ENCODE measurements at places on chromosomes 7 and 10. TPM values are rescaled to one million over a fixed set of nuclear protein-coding genes. Genes with fewer than 3 reads are reported as not detected.
A peak's percentile ranks its signal among the peaks of the same experiment; 100 is the strongest.

Gene SPDYE2B
- total RNA-seq, result not detected

Gene SPDYE8
- total RNA-seq, result not detected

Gene SFTPA2
- total RNA-seq, result not detected

Gene CCSER2
- total RNA-seq, result 77.8 TPM

Gene IFIT1B
- not detected for total RNA-seq

Gene RET
- 0.34 TPM for total RNA-seq

Gene DNAJB9
- total RNA-seq, result 9.4 TPM

Gene TBX20
- not detected for total RNA-seq

Gene UCMA
- not detected for total RNA-seq

Gene CALML3
- total RNA-seq, result not detected

Gene GRM8
- not detected for total RNA-seq

GRCh38 chr10:58384544-58384998, 639 bp upstream of the TFAM start:
- no peak for DNase-seq

- DNase-seq, result no peak
Measured at GRCh38 chr10:64288404-64288803, 767.2 kb downstream of the REEP3 start.

DNA sequence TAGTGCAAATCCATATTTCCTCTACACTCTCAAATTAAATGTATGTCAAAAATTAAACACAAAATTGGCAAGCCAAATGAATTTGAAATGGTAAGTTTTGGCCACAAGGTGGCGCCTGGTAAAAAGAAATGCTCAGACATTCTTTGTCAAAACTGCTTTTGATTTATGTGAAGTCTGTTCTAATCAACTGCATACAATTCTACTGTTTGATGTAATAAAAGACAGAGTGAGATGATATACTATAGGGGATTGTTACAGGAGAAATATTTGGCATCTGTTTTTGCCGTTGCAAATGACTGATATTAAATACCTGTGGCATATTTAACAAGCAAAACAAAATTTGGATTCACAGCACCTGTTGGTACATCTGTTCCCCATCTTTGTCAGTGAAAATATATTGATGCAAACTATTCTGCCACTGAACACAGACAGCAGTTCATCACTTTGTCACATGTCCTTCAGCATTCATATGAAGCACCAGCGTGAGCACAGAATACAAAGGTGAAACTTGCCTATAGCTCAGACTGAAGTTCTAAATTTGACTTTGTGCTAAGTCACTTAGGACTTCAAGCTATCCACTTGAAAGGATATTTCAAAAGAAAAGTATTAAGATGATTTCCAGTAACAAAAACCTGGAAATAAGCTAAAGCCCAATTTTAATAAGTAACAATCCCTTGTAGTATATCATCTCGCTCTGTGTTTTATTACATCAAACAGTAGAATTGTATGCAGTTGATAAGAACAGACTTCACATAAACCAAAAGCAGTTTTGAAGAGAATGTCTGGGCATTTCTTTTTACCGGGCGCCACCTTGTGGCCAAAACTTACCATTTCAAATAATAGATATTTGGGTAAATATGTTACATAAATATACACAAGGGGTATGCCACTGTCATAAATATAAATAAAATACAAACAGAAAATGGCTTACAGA, 10.2 kb upstream of the CH25H start:
- peak; percentile 81 for DNase-seq

DNA sequence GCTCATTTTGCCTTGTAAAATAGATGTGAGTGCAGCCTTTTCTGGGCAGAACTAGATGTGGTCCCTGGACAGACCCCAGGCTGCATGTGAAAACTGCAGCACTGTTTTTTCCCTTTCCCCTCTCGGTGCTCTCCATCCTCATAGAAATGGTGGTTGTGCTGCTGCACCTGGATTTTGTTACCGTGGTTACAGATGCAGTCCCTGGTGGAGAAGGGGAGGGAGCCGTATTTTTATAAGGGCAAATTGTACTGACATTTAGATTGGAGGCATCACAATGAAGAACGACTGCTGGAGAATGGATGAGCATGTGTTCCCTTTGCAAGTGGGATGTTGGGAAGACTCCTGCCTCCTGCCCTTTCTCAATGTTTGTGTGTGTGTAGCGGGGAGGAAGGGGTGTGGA, 469.9 kb downstream of the CCSER2 start:
- DNase-seq, result no peak

DNA sequence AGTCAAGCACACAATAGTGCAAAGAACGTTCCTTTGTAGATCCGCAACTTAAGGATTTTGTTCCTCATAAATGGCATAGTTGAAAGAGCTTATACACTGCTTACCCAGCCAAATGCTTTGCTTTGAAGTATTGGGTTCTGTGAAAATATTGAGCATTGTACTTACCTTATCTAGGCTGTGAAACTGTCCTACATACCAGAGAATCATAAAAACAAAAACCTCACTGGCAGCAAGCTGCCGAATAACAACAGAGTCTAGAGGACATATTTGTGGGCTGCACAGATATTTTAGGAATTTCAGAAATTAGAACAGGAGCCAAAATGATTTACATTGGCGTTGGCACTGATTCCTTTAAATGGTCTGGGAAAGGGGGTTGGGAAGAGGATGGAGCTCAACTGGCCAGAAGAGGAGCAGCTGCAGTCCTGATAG, 174.8 kb downstream of the RTKN2 start:
- no peak for DNase-seq

GRCh38 chr10:117431160-117431559, 55.9 kb upstream of the PDZD8 start:
- DNase-seq, result no peak

DNA sequence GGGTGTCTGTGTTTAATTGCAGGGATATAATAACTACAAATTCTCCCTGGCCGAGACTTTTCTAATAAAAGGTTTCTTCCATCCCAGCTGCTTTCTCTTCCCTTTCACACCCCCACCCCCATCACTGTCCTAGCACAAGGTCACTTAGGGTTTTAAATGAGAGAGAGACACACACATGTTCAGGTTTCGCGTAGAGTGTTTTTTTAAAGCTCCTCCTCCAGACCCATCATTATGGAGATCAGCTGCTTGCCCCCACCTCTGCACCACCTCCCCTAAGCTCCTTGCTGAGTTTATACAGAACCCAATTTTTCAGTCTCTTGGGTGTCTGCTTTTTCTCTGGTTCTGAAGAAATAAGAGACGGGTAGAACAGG, 18.6 kb downstream of the LRMDA start:
- no peak for DNase-seq

DNA sequence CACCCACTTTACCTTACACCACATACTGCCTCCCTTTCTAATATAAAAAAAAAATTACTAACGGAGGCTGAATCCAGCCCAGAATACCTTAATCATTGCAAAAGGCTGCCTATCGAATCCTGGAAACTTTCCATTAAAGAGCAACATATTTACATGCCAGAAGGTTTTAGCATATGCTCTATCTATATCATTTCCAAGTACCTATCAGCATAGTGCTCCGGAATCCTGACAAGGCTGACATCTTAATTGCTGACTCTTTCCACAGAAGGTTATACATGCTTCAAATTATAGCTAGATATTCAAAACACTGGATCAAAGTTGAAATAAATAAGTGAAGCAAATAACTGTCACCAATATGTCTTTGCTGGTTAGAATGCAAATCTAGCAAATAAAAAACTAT, 170.9 kb upstream of the CDK1 start:
- DNase-seq, result no peak

DNA sequence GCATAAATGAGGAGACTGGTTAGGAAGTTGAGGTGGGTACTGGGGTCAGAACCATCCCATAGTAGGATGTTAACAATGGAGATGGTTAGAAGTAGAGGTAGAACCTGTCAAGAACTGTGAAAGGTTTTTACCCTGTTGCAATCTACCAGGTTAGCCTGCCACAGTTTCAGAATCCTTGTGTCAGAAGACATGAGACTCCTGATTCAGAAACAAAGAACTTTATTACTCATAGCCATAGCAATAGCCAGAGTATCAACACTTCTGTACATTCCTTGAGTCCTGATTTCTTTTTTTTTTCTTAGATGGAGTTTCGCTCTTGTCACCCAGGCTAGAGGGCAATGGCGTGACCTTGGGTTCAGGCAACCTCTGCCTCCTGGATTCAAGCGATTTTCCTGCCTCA, 200.9 kb downstream of the GRM3 start:
- no peak for DNase-seq

GRCh38 chr7:85708221-85708620, 521.4 kb upstream of the SEMA3D start:
- no peak for DNase-seq

- no peak for DNase-seq
Measured at GRCh38 chr7:29496355-29497020, 67.1 kb upstream of the PRR15 start.

GRCh38 chr7:121219026-121219425, 109.8 kb upstream of the WNT16 start:
- no peak for DNase-seq

- DNase-seq, result no peak
Measured at GRCh38 chr7:113698556-113699220, 220.1 kb downstream of the PPP1R3A start.

GRCh38 chr7:141490474-141490873, 60.7 kb upstream of the AGK start:
- DNase-seq, result no peak

DNA sequence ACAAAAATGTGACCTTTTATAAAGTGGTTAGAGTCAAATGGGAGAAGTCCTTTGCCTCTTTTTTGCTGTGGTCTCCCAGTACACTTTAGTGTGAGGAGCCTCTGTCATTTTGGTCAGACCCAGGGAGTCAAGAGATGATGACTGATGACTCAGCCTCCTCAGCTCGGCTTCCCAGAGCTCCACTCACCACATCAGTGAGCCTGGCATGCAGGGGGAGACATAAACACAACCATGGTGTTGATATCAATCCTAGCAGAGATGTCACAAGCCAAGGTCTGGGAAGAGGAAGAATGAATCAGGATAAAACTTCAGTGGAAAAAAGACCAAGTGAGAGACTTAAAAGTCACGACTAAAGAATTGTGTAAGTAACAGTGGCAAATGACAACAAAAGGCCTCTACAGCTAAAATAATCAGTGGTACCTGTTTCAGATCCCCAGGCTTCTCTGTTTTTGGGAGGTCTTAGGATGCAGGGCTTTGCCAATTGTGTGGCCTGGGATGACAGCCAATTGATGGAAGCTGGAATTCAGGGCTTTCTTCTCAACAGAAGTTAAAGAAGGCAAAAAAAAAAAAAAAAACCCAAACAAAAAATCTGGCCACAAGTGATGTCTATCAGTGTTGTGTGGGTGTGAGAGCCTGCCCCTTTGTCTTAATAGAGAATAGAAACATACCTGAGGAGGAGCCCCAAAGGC, 50.2 kb downstream of the TFAM start:
- DNase-seq, result peak; percentile 38

Measured in activated CD8-positive, alpha-beta T cell treated with anti-CD3 and anti-CD28 coated beads, Interleukin-2, amount 10 ng/mL, durations not matched to agents 7 days and 5 days (primary cell).